ENCODE measurements at places on chromosomes 7 and 10.

- peak; percentile 43 for DNase-seq
Observed at GRCh38 chr7:128381161-128381821, 19.8 kb upstream of the PRRT4 start.

- DNase-seq, result no peak
Observed at GRCh38 chr7:140683657-140684056, 10.9 kb downstream of the ADCK2 start.

- no peak for DNase-seq
Observed at GRCh38 chr10:26365681-26366358, 72.3 kb upstream of the APBB1IP start.

DNA sequence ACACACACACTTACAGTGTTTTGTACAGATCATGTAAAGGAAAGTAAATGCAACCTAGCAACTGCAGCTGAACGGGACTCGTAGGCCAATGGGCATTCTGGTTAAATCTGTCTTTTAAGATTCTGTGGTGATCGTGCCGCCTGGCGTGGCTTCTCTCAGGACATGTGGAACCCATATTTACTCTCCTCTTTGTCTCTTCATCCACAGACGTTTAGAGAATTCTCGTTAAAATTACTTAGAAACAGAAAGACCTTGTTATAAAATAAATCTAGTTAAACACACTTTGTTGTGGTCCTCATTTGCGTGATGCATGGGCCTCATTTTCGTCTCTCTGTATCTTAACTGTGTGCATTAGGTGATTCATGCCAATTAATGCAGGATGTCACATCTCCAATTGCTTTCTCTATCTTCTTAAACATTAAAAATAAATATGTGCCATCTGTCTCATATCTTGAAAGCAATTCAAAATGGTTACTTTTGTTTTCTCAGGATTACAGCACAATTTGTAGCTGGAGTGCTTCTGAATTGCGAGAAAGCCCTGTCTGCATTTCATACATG lies 11.5 kb downstream of the KLF6 start:
- DNase-seq, result no peak
